Activated T-helper 2 cell treated with anti-CD3 and anti-CD28 coated beads, Interferon-gamma antibody, Interleukin-2, Interleukin-4, amounts not matched to agents 10 μg/mL and 5 μg/mL and 100 μg/mL, durations not matched to agents 14 hours and 24 hours and 36 hours (primary cell): ENCODE measurements at places on chromosomes 11 and 22.

DNA sequence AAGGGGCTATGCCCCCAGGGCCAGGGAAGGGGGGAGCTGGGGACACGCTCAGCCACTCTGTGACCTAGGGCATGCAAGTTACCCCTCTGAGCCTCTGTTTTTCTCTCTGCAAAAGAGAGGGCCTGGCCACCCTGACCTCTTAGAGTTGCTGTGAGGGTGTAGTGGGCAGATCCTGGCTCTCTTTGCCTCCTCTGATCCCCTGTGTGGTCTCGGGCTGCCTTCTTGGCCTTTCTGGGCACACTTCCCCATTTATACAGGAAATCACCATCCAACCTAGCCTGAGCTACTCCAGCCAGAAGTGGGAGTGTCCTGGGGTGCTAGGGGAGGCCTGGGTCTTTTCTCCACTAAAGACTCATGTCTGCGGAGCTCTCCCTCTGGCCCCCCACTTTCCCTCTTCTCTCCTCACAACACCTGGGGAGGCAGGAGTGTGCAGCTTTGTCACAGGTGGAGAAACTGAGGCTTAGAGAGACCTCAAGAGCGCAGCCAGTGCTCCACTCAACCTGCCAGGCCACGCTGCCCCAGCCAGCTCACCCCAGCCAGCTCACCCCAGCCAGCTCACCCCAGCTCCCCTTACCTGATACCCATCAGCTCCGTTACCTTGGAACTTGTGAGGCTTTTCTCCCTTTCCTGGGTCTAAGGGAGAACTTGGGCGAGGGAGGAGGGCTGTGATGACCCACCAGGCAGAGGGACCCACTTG is 1.4 kb downstream of the AIFM3 start:
- no peak for DNase-seq

DNA sequence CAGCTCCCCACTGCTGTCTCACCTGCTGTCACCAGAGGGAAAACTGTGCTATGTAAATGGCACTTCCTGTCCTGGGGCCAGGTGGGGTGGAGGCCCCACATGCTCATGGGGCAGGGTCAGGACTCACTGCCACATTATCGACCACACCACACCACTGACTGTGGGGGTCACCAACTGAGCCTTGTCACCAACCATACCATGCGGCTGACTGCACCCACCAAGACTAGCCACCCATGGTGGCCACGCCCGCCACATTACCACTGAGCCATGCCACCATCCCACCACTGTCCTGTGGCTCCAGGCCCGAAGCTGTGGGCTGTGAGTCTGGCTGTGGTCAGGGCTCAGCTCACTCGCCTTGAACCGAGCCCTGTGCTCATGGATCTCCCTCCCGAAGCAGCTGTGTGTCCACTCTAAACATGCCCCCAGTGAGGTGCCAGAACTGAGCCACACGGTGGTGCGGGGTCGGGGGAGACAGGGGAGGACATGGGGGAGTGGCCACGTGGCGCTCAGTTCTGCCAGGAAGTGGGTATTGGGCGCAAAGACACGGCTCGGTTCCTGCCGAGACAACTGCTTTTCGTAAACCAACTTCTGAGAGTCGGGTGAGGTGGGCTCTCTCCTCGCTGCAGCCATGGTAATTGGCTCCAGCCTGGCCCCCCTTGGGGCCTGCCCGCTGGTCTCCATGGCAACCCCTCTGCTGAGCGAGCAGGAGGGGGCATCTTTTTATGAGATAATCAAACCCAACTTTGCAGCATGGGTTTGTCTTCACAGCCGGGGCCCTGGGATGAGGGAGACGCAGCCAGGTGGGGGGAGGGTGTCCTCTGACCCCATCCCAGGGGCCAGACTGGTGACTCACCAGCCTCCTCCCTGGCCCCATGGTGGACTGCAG is 23.2 kb downstream of the RTN4R start:
- no peak for DNase-seq

- DNase-seq, result no peak
These were observed 177.8 kb upstream of the NARS2 start for GRCh38 chr11:78752494-78752893.

- no peak for DNase-seq
These were observed 13.1 kb downstream of the KCNJ5 start for GRCh38 chr11:128904303-128904655.

DNA sequence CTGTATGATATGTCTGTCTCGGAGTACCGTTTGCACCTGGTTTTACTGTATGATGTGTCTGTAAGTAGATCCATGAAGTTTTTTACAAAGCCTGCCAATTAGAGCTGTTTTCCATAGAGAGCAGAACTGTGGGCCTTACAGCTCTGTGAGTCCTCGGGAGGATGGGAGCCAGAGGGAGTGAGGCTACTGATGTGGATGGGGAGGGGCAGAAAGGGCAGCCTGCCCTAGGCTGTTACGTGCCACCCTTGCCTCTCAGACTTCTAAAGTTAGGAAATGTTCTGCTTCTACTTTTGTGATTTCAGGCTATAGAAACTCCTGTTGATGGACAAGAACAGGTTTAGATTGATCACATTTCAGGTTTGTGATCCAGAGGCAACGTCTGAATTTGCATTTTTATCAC is 105.2 kb downstream of the PPP6R3 start:
- DNase-seq, result no peak

GRCh38 chr11:102940714-102941588 is 14.6 kb downstream of the MMP13 start:
- DNase-seq, result no peak

DNA sequence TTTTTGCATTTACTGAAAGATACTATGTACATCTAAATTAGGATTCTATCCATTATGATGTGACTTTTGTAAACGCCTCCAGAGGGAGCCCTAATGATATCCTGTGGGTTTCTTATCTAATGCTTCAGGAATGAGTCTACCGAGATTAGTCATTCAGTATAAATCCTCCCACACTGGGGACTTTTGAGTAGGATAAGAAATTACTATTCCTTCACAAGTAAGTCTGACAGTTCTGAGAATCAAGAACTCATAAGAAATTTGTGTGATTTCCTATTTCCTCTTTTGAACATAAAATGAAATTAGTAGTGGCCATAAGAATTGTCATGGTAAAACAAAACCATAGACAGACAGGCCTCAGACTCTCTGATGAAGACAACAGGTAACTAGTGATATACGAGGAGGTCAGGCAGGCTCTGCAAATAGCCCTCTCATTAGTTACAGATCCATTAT is 10.0 kb upstream of the OR5M1 start:
- no peak for DNase-seq

- no peak for DNase-seq
These were observed 54.9 kb upstream of the TSKU start for GRCh38 chr11:76728227-76728626.

DNA sequence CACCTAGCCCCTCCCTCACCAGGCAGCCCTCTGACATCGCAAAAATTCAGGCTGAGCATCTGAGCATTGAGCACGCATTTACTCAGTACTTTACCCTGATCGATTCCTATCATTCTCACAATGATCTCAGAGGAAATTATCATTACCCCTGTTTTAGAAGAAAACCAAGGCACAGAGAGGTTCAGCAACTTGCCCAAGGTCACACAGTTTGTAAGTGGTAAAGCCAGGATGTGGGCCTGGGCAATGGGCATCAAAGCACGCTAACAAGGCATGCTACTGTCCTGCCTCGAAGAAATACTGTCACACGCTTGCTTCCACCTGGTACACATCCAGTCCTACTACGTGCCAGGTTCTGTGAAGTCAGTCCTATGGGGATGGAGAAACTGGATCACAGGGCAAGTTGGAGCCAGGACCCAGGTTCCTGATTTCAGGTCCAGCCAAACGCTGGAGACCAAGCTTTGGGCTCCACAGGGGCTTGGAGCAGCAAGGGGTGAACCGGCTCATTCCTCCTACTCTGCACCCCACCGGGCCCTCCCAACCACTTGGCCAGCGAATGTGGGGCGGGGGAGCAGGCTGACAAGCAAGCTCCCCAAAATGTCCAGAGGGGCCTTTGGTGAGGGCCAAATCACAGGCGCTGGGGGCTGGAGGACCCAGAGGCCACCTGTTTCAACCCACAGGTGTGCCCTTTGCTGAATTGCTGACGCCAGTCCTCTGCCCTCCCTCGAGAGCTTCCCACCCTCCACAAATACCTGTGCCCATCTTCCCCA is 18.2 kb downstream of the KCNJ4 start:
- DNase-seq, result no peak

DNA sequence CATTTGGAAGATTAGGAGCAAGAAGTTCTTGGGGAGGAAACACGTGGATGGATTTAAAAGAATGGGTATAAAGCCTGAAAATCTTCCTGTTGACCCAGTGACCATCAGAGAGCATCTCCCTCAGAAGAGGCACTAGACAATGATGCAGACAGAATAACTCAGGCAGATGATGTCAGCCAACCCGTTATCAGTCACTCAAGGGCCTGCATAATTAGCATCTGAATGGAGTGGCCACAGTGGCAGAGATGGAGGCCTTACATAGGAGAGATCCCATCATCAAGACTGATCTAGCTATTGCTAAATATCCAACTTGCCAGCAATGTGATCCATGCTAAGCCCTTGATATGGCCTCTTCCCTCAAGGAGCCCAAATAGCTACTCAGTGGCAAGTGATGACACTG is 70.7 kb upstream of the CD82 start:
- DNase-seq, result no peak

GRCh38 chr22:44328326-44328725 is 15.6 kb upstream of the SHISAL1 start:
- DNase-seq, result no peak

GRCh38 chr22:46421267-46421666 is 85.8 kb downstream of the TRMU start:
- DNase-seq, result no peak

GRCh38 chr11:69154211-69154913 is 1.4 kb upstream of the SMIM38 start:
- DNase-seq, result no peak

DNA sequence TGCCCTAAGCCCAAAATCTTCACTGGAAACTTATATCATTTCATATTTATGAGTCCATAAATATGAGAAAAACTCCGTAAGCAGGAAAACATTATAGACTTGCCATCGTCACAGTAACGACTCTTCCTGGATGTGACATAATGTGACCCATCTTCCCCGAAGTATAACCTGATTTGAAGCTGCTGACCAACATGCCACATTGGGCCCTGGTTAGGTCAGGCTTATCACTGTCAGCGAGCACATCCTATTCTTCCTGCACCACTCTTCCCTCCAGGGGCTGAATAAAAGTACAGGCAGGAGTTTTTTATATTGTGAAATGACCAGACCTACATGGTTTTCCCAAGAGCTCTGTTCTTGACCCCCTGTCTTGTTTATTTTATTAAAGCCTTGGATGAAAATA is 12.1 kb upstream of the BLID start:
- no peak for DNase-seq

DNA sequence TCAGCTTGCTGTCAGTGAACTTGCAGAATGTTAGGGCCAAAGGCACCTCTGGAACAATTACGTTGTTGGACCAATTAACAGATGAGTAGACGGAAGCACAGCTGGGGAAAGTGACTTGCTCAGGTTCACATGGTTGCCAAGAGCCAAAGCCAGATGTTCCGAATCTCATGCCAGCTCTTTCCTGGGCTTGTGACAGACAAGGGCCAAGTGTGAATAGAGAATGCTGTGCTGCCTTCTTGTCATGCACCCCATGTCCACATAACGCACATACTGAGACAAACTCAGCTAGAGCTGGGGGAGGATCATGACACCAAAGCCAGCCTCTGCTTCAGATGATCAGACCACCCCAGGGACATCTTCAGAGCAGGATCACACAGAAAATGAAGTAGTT is 616.3 kb downstream of the INSC start:
- DNase-seq, result no peak

GRCh38 chr22:28981818-28982499 is 79.7 kb downstream of the C22orf31 start:
- no peak for DNase-seq

- DNase-seq, result peak; percentile 6
These were observed 59.3 kb downstream of the CD82 start for GRCh38 chr11:44624761-44625221.

- DNase-seq, result no peak
These were observed 4.9 kb downstream of the TPBGL start for GRCh38 chr11:75245356-75246005.

- DNase-seq, result no peak
These were observed 50.6 kb downstream of the CERK start for GRCh38 chr22:46687460-46687859.

DNA sequence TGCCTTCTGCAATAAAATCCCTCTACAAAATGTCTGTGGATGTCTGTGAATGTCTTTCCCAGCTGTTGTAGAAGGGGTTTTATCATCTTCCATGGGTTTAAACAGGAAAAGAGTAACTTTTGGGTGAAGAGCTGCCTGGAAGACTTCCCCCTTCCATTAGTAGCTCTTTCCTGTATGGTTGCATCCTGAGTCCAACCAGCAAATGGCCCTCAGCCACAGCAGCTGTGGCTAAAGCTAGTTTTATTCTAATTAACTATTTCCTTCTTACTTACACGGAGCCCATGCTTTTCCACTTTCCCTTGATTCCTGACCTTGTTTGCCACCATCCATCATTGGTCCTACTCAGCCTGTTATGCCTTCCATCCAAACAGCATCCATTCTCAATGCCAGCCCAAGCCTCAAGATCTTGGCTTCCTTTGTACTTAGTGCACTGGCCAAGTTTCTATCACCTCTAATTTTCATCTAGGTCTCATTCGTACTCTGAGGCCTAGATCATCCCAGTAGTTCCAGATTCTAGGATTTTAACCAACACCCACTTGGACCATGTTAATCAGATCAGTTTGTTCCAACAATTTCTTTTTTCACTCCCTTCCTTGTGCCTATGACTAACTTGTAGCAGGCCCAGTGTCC is 41.5 kb upstream of the CADM1 start:
- no peak for DNase-seq

DNA sequence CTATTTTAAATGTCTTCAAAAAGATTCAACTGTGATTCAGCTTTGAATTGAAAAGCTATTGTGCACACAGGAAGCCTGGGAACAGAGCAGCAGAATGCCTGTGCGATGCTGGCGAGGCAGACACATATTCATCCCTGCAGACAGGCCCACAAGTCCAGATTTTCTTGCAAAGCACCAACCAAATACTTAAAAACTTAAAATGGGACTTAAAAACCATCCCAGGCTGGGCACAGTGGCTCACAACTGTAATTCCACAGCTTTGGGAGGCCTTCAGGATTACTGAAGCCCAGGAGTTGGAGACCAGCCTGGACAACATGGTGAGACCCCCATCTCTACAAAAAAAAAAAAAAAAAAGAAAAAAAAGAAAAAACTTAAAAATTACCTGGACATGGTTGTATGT is 122.6 kb upstream of the SERPIND1 start:
- DNase-seq, result no peak

GRCh38 chr11:11975201-11976092 is 33.0 kb downstream of the DKK3 start:
- DNase-seq, result no peak
